CD8-positive, alpha-beta T cell (primary cell): ENCODE measurements at places on chromosomes 6 and 20.

GRCh38 chr6:41039060-41039998 lies at the start of gene UNC5CL:
Gene UNC5CL, minus strand, starts transcription at chr6:41039221. Its CDS starts 4,147 bp downstream, at chr6:41035074.
- peak; percentile 35 for DNase-seq

DNA sequence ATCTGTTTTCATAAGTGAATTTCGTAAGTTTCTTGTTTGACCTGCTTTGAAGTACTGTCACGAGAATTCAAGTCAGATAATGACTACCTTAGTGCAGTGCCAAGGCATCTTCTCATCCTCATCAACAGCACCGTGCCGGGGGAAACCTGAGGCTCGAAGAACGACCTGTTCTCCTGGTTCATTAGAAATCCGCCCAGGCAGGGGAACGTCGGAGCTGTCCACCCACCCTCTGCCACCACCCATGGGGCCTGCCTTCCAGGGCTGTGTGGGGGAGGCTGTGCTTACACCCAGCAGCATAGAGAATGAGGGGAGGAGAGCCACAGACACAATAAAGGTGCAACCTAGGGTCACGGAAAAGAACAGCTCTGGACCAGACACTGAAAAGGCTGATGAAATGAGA lies 101.6 kb downstream of the RAMACL start:
- DNase-seq = no peak

- DNase-seq = peak; percentile 63
These were observed 252.8 kb downstream of the CDH26 start for GRCh38 chr20:60210779-60211617.

DNA sequence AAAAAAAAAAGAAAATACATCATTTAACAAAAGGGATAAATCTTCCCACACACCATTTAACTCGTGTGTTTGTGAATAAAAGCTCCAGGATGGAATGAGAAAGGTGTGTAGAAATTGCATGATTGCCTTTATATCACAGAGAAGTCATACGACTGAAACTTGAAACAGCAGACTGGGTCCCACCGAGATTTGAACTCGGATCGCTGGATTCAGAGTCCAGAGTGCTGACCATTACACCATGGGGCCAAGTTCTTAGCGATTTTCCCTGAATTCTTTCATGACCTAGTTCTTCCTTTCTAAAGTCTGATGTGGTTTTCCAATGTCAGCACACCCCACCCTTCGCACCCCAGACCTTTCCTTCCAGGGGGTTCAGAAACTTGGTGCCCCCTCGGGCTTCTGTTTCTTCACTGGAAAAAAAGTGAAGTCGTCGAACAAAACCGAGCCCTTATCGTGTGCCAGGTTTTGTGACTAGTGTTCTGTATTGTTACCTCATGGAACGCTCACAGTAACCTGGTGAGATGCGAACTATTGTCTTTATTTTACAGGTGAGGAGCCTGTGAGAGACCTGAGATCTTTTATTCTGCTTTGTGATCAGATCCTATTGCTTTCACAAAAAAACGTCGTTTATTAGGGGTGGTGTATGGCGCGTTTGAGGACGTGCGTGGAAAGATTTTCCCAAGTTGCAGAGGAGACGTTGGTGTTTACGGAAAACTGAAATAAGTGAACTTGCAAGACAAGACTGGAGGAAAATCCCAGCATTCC lies 120.8 kb downstream of the OR2B2 start:
- peak; percentile 16 for DNase-seq

DNA sequence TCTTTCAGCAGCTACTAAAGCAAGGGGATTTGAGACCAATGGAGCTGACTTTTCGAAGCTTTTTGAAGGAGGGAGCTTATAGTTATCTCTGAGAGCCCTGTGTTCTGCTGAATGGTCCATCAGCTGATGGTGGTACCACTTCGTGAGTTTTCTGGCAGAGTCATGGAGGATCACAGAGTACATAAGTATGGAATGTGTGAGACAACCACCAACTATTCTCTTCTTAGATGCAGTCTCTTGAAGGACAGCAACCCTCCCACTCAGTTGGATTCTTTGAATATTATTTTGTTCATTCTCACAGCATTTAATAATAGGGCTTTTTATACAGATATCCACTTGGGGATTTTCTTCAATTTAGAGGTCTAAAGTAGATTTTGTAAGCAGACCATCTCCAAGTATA lies 75.3 kb downstream of the ELOVL2 start:
- DNase-seq = no peak

GRCh38 chr6:108114841-108115597 lies 40.5 kb upstream of the OSTM1 start:
- DNase-seq = no peak

- peak; percentile 63 for DNase-seq
These were observed 13.0 kb downstream of the PIM1 start for GRCh38 chr6:37182736-37183590.

DNA sequence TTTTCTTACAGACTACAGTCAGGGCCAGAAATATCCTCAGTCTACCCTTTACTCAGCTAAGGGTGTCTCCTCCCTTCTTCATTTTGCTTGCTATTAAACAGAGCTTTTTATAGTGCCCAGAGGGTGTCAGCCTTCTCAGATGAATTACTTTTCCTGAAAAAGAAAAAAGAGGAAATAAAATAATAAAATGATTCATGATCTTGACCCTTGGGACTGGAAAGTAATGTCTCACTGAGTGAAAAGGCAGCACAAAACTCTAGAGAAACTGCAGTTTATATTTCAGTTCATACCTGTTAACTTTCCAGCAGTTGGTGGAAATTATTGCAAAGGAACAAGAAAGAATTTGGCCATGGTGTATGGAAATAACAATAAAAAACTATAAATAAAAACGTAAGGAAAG lies 170.6 kb downstream of the IBTK start:
- DNase-seq = no peak

DNA sequence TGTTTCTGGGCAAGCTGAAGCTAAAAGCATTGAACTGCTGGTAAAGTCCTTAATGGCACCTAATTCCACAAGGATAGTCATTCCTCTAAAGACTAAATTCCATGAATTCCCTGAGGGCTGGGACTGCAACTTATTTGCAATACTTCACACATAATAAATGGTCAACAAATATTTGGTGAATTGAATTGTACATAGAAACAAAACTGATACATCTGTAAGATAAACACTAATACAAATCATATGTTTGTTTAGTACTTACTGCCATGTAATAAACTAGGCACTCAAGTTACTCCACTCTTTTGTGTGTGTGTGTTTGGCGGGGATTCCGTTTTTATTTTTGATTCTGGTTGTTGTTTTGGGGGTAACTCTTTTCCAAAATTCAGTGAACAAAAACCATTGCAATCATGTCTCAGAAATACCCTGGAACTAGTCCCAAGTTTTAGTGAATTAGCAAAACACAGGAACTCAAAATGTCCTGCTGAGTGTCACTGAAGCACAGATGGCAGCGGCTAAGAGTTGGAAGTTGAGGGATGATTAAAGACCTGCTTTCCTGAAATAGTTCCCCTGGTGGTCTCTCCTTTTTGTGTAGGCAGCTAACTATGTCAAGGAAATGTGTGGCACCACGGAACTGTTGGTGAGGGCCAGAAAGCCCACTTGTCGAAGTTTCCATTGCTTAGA lies 74.8 kb upstream of the SNRPB2 start:
- no peak for DNase-seq

DNA sequence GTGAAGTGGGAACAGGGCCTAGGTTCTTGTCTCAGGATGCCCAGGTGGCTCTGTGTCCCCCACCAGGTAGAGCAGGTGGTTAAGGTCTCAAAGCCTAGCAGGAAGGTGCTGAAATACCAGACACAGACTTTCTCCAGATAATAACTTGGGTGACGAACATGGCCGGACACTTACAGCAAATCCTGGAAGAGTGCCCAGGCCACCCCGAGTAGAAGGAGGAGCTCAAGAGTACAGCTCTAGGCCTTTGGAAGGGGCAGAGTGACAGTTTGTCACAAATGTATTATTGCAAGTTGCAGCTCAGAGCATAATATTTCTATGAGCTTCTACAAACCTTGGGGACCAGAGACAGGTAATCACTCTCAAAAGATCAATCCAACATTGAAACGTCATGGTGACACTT lies 251.6 kb upstream of the SOX4 start:
- DNase-seq = no peak

DNA sequence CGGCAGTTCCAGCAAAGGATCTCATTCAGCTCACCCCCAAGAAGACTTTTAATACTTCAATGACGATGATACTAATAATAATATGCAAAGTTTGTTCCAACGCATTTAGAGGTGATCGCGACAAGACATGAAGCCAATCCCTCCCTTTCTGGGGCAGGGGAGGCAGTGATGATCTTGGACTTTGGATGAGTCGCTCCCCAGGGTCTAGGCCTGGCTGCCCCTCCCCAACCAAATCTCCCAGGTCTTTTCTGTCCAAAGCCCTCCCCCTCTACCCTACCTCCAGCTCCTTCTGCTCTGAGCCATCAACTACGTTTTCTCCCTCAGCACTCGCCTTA lies 33.9 kb downstream of the HLA-A start:
- DNase-seq = no peak

DNA sequence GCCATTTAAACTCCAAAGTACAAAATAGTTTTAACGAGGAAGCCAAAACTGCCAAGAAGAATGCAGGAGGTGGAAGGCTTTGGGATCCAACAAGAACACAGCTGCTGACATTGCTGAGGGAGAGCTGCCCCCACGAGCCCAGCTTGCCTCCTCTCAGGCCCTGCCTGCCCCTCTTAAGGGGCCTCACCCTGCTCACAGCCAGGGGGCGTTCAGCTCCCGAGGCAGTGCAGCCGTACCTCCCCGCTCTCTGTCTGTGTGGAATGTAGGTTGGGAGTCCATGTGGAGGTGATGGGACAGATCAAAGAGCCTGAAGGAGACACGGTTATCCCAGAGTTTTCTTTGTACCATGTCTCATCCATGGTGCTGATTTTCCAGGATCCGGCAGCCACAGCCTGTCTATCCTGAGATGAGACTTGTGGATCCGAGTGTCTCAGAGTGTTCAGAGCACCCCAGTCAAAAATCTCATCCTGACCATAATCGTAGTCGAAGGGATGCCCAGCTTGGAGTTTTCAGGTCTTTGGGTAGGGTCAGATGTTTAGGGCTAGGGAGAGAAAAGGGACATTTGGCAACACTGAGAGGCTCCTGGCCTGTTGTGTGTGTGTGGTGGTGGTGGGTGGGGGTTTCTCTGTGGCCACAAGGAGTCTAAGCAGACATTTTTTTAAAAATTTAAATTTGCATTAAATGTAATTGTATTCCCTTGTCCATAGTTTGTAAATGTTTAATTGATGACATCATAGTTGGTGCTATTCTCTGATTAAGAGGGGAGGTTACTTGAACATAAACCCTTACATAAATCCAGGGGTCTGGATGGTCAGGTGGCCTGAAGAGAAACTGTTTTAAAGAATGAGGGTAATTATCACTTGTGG lies 111.4 kb upstream of the CLDN20 start:
- no peak for DNase-seq

DNA sequence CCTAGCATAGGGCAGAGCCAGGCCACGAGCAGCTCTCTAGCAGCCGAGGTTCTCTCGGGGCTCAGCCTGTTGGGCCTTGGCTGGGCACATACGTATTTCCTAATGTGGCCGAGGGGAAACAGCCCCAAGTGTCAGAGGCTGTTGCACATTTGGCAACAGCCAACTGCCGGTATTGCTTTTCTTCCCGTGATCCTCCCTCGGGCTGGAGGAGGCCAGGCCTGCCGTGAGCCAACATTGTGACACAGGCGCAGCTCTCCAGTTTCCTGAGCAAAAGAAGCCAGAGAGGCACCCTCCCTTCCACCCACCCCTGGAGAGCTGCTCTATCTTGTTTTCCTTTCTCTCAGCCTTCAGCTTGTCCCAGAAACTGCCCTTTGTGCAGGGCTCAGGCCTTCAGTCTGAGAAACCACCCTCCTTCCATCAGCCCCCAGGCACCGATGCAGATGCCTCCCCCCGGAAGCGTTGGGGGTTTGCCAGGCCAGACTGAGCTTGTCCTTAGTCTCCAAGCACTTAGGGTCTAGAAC lies 5.1 kb upstream of the BPI start:
- DNase-seq = no peak

DNA sequence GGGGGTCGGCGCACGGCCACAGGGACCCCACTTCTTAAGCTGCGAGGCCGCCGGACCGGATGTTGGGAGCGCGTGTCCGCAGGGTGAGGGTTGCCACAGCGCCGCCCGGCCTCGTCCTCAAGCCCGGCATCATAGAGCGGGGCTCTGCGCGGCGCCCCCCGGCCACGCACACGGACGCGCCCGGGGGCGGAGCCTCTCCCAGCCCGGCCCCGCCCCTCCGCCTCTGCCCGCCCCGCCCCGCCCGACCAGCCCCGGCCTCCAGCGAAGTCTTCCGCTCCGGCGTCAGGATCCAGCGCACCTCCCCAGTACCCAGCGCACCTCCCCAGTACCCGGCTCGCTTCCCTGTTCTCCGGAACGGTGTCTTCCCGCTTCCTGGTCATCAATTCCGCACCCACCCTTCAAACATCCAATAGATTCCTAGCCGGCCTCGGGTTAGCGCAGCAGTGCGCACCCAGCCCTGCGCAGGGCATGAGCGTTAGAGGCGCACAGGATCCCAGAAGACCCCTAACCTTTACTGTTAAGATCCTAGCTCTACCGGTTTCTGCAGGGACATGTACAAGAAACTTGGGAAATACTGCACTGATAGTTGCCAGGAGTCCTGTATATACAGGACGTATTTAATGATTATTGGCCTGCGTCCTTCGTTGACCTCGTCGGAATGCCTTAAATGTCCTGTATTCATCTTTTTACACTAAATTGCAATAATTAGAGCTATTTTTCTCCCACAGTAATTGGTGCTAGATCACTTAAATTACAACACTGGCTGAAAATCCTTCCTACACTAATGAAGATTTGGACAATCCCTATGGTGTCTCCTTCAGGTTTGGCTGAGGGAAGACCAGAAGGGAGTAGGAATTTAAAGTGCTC lies 535 bp upstream of the DNAAF9 start:
- peak; percentile 65 for DNase-seq

GRCh38 chr20:31751126-31751525 lies 12.0 kb downstream of the TPX2 start:
- no peak for DNase-seq

DNA sequence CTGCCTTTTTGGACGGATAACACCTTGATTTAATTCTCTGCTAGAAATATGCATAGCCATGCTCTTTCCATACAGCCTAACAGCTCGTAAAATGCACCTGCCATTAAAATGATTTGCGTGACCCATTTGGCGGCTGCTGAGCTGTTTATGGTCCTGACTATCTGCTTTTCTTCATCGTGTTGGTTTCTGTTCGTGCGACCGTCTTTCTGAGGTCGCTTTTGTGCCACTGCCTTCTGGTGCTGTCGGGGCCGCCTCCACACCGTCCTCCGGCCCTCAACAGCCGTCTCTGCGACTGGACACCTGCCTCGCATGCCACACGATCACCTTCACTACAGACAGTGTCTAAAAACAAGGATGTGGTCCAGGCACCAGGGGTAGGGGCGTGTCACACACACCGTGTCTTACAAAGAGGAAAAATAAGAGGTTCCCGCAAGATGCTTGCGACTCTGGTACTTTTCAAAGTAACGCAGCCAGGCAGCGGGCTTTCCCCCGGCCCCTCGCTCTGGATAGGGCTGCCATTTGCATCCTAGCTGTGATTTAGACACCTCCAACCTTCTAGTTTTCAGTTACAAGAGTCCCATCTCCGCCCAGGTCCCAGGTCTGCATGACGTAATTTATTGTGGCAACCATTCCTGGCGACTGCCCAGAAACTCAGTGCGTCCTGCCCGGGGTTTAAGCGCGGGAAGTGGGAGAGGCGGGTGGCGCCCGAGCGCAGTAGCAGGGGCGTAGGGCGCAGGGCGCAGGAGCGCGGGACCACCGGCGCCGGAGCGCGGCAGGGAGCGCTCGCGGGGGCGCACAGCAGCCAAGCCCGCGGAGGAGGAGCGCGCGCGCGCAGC lies at the start of gene STMND1:
STMND1 (plus strand) TSS at position 629 of the 836 bp plus-strand sequence. CDS start 208 bp downstream, outside the sequence.
- no peak for DNase-seq
